ENCODE measurements at places on chromosomes 7 and 10.
A peak's percentile ranks its signal among the peaks of the same experiment; 100 is the strongest.

DNA sequence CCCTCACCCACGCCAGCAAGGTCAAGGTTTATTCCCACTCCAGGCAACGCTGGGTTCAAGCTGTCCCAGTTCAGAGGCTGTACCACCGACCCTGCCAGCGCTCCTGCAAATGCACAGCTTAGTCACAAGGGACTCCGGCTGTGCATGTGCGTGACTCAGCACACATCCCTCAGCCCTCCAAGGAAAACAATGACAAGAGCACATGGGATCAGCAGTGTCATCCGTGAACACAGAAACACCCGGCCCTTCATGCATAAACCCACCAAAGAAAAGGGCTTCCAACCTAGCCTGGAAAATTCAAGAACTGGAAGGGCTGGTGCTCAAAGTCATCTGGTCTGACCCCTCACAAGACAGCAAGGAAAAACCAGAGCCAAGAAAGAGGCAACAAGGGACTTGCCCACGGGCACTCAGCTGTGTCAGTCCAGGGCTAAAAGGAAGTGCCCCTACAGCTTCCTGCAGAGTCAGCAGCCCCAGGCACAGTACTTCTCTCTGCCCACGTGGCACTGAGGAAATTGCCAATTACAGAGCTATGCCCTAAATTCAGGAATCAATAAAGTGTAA lies 106.1 kb downstream of the KCNMA1 start:
- peak; percentile 58 for DNase-seq

GRCh38 chr10:114635101-114635500 lies 23.0 kb downstream of the ABLIM1 start:
- no peak for DNase-seq

- DNase-seq: peak; percentile 34
Measured at GRCh38 chr7:15625466-15625865, 61.0 kb downstream of the MEOX2 start.

- peak; percentile 22 for DNase-seq
Measured at GRCh38 chr7:91953618-91954017, 13.0 kb downstream of the AKAP9 start.

GRCh38 chr10:131749767-131750142 lies 151.1 kb upstream of the PPP2R2D start:
- no peak for DNase-seq

DNA sequence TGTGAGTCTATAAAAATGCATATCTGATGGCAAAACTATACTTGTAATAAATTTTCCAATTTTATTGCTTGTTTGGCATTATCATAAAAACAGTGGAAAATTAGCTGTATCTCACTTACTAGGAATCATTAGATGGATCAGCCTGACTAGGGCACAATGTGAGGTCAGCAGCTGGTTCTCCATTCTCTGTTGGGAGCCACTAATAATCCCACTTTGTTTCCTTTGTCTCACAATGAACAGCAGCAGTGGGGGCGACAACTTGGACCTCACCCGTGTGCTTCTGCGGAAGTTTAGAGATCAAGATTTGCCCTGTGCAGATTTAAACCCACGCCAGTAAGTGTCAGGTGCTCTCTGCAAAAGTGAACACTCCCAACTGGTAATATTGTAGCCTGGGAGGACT lies 295.5 kb downstream of the ABCA13 start:
- no peak for DNase-seq

DNA sequence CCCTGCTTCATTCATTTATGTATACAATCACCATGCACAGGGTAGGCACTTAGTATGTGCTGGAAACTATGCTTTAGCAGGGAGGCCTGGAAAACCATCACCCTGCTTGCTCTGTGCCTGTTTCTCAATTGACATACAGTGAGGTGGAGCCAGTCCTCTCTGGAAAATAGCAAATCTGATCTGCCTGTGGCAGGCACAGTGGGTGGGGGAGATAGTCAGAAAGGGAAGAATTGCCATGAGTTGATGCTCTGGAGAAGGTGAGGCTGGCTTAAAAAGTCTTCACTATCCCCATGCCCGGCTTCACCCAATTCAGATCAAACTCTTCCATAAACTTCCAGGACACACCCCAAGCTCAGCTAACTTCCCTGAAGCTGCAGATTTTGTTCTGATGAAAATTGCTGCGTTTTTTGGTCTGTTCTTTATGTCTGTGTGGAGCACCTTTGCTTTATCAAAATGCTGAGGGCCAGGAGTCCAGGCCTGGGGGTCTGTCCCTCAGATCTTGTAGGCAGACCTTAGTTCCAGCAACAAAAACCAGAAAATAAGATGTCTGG lies 84.8 kb downstream of the ANK3 start:
- DNase-seq: no peak

Measured in endothelial cell of umbilical vein (primary cell).